ENCODE measurements at places on chromosomes 3 and 15.

DNA sequence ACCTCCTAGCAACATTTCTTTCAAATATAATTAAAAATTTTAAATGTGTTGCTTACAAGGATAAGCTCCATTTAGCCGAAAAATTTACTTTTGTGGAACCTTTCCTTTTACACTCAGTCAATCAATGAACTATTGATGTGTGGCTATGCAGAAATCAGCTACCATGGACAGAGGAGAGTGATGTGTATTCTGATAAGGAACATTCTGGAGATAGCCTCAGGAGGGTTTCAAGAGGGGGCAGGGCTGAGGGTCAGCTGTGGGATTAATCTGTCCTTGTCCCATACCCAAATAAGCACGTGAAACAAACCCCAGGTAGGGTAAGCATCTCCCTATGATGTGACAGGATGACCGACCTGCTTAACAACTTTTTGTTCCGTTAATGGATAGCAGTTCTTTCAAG lies 192.6 kb upstream of the PROK2 start:
- no peak for DNase-seq

DNA sequence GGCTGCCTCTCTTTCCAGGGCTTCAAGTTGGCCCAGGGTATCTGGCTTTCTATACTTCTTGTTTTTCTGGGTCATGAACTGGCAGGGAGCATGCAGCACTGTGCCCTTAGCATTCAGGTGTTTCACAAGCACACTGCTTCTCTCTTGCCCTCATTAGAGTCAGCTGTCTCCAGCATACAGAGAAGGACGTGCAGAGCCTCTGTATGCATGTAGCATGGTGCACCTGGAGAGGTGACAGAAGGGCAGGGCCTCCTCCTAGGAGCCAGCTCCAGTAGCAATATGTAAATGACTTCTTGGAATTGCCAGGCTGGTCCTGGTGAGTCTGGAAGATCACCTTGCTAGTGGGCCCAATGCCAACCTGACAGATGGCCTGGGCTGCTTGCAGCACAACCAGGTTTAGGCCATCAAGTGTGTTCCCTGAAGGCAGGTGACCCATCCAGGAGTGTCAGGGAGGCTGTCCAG lies 44.8 kb upstream of the ATP2C1 start:
- no peak for DNase-seq

- DNase-seq = no peak
Measured at GRCh38 chr15:88911766-88912118, 1.4 kb downstream of the MFGE8 start.

- no peak for DNase-seq
Measured at GRCh38 chr15:63572749-63573464, 24.3 kb upstream of the FBXL22 start.

- DNase-seq = no peak
Measured at GRCh38 chr3:36282766-36283165, 97.5 kb upstream of the STAC start.

GRCh38 chr15:98263787-98264186 lies 303.3 kb downstream of the ARRDC4 start:
- DNase-seq = no peak

GRCh38 chr15:68576235-68576892 lies 2.4 kb upstream of the CORO2B start:
- no peak for DNase-seq

DNA sequence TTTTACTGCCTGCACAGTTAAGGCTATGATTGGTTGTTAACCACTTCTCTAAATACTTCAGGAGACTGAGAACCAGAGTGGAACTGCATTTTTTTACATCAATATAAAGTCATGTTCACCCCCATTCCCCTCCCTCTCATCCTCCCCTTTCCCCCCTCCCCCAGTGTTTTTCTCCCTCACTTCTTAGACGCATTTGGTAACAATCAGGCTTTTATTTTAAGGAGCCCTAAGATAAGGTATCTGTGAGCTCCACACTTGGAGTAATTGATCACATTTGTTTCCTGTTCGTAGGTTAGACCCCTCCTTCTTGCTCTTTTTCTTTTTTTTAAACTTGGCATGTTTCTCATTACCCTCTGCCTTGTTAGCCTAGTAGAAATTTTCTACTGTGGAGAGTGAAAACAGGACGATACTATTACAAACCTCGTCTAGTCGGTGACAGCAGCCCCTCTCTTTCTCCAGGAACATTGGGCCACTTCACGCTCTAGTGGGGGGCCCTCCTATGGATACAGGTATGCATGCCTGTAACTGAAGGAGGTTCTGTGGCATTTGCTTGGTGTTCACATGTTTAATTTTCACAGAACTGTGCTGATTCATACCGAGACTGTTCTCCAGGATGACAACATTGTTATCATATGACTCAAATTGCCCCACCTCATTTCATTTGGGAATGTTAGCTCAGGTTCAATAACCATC lies 314.4 kb downstream of the MECOM start:
- DNase-seq = peak; percentile 48

DNA sequence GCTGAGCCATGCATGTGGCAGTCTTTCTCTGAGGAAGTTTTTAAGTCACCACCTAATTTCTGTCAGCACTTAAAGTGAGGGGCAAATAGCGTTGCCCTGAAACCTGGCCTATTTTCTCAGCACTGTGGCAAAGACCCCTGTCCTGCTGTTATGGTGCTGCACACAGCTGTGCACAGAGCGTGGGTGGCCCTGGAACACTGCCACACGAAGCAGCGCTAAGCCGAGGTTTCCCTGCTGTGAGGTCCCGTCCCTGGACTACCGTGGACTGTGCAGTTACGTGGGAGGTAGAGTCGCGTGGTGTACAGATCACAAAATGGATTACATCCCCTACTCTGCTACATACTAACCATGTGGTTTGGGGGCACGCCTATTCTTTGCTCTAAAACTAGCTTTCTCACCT lies 101.6 kb upstream of the NR2E3 start:
- peak; percentile 4 for DNase-seq

GRCh38 chr3:153273217-153273616 lies 111.2 kb downstream of the RAP2B start:
- DNase-seq = no peak

- peak; percentile 64 for DNase-seq
Measured at GRCh38 chr3:190526787-190527762, 13.2 kb downstream of the IL1RAP start.

DNA sequence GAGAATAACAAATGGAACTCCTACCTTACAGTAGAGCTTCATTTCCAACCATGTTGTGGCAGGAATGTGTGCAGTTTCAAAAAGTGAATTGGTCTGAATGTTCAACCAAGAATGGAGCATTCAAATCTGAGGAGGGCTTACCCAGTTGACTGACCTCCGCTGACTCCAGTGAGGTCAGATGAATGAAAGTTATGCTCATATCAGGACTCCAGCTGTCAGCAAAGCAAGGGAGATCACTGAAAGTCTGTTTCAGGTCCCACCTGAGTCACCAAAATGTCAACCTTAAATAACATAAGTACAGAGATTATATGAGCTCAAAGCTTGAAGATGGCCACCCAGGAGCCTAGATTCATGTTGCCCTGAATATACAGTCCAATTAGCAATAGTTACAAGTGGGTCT lies 473.5 kb downstream of the RBMS3 start:
- DNase-seq = no peak

DNA sequence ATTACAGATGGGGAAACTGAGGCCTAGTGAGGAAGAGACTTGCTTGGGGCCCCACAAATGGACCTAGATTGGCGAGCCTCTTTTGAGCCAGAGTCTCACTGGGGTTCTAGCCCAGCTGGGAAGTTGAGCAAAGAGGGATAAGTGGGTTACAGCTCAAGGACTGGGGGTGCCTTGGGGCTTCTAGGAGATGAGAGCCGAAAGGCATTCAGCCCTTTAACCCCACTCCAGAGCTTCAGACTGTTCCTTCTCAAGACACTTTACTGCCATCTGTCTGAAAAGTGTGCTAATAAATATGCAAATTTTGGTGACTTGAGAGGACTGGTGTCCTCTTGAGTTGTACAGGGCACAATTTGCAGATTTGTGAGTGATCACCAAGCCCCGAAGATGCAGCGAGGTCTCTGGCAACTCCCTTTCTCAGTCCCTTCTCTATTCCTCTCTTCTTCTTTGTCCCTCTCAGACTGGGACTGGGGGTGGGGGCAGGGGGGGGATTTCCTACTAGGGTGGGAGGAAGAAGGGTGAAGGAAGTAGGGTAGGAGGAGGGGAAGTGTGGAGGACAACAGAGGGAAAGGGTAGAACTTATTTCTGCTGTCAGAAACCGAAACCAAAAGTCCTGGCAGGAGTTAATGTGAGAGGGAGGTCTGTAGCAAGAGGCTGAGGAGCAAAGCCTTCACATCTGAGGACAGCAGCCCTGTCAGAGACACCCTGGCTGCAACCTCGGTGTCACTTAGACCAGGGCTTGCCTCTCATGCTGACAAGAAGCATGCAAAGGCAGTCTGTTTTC lies 16.2 kb upstream of the ANKDD1A start:
- peak; percentile 58 for DNase-seq

DNA sequence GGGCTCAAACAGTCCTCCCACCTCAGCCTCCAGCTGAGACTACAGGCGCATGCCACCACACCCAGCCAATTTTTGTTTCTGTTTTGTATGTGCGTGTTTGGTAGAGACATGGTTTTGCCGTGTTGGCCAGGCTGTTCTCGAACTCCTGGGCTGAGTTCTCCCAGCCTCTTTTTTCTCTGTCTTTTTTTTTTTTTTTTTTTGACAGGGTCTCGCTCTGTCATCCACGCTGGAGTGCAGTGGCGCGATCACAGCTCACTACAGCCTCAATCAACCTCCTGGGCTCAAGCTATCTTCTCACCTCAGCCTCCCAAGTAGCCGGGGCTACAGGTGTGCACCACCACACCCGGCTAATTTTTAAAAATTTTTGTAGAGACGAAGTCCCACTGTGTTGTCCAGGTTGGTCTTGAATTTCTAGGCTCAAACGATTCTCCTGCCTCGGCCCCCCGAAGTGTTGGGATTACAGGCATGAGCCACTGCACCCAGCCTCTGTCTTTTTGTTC lies 867 bp upstream of the DCAF1 start:
- no peak for DNase-seq

DNA sequence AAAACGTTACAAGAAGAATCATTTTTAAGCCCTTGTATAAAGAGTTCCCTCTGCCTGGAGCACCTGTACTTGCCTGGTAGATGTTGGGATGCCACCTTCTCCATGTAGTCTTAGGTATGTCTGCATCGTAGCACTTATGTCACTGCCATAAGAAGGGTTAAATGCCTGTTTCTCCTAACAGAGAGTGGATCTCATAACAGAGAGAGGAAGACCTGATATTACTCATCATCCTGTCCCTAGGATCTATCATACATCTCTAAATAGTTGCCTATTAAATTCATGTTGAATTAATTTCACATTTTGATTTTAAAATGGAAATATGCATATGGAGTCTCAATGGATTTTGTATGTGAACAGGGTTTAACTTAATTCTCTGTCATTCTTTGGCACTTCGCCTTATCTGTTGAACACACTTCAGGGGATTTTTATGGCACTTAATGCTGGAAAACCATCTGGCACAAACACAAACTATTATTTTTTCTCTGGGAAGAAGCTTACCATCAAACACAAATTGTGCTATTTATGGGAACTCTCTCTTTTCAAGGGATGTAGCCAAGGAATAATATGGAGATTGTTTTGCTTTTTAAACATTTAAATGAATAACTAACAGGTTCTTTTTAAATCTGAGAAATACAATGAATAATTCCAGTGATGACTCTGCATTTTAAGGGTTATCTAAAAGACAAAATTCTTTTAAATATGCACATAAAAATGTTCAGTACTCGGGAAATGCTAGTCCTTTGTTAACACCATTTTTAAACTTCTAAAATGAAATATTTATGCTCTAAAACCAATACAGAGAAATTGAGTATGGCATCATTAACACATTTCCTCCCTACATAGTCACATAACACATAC lies 230.7 kb downstream of the ZNF385D start:
- no peak for DNase-seq

DNA sequence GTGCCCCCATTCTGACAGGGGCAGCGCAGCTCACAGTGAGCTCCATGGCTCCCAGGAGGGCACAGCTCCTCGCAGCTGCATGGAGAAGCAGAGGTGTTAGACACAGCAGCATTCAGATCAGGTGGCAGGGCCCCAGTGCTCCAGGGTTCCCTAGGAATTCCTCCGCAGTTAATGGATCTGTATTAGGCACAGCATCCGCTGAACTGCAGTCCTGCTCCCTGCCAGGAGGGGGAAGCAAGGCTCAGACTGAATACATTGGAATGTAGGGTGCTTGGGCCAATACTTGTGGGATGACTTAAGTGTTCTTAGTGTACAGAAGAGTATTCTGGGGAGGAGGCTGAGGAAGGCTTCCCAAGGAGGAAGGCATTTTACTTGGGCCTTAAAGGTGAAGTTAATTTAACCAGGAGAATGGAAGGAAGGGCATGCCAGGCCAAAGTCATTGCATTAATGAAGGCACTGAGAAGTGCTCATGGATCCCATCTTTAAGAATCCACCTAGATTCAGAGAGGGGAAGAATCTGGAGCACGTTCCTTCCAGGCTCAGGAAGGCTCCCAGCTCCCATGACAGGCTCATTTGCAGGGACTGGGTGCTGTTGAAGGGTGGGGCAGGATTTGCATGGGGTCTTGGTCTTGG lies 111.6 kb downstream of the RAB11A start:
- peak; percentile 78 for DNase-seq

- DNase-seq = peak; percentile 17
Measured at GRCh38 chr3:24582431-24583403, 88.1 kb upstream of the THRB start.

DNA sequence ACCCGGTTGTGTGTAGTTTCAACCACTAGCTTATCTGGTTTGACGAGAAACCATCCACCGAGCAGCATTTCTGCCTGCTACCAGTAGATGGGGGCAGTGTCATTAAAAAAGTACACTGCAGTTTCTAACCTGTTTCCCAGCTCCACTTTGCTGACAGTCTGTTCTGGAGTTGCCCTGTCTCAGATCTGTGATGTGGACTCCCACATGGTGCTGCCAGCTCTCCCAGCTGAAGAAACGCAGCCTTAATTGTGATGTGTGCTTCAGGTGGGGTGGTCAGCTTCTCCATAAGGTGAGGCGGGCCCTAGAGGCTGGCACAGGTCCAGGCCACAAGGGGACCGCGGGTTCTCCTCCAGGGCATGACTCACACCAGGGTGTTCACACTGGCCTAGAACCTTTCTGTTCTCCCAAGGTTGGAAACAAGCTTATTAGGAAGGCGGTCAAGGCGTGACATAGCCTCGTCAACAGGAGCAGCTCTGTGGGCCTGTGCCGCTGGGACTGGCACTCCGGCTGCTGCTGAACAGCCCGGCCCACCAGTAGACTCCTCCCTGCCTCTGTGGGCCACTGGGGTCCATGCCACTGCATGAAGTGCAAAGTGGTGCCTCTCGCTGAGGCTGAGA lies 2.9 kb upstream of the FAM43A start:
- peak; percentile 93 for DNase-seq

GRCh38 chr15:65906396-65906795 lies 37.1 kb downstream of the RAB11A start:
- no peak for DNase-seq

- DNase-seq = no peak
Measured at GRCh38 chr3:194374935-194375334, 5.4 kb upstream of the LRRC15 start.

- DNase-seq = peak; percentile 90
Measured at GRCh38 chr15:38868326-38869114, 303.9 kb upstream of the RASGRP1 start.

Measured in fibroblast of pulmonary artery (primary cell).